ENCODE measurements at places on chromosomes 3 and 15.

DNA sequence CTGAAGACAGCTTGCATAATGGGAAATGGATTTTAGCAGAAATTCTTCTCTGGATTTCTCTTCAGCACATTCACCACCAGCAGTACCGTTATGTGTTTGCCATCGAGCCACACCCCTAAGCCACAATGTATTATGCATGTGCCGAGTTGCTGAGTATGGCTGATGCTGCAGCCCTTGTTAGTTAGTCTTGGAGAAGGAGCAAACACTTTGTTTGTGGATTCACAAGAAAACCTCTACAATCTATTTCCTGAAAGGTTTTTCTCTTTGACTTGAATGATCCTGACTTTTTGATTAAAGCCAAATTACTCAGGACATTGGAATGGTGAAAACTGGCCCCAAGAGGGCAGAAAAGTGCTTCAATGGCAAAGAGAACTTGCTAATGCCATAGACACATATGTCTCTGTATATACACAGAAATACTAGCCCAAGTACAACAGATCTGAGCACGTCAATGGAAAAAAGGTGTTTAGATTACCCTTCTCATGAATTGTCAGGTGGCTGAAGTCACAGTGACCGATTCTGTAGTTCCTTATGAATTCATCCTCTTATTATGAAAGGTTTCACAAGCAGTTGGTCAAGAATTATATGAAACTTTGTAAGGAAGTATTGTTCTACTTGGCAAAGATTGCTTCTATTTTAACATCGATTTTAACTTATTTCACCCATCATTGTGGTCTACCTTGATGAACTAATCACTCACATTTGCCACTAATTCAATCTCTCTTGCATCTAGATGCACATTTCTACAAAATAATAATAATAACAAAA is 103.0 kb downstream of the P3H2 start:
- DNase-seq: no peak

- no peak for DNase-seq
Observed at GRCh38 chr3:133121450-133121849, 83.3 kb downstream of the TMEM108 start.

GRCh38 chr3:16707260-16707659 is 102.0 kb upstream of the DAZL start:
- DNase-seq: no peak

DNA sequence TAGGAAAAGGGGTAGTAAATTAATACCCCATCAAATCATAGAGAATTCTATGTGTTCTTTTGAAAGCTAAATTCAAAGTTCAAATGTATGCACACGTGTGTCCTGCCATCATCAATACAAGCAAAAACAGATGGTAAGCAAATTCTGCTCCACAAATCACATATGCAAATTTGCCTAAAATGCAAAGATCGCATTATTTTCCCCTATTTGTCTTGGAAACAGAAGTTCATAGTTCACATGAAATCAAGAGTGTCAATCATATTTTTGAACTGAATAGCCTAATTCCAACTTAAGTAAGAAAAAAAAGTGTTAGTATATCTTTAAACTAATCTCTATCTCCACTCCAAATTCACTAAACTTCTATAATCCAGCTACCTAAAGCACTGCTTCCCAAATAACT is 8.5 kb downstream of the ADAM10 start:
- DNase-seq: no peak
